ENCODE measurements at places on chromosomes 11 and 22.

- no peak for DNase-seq
Measured at GRCh38 chr11:28690746-28691145, 582.6 kb downstream of the METTL15 start.

DNA sequence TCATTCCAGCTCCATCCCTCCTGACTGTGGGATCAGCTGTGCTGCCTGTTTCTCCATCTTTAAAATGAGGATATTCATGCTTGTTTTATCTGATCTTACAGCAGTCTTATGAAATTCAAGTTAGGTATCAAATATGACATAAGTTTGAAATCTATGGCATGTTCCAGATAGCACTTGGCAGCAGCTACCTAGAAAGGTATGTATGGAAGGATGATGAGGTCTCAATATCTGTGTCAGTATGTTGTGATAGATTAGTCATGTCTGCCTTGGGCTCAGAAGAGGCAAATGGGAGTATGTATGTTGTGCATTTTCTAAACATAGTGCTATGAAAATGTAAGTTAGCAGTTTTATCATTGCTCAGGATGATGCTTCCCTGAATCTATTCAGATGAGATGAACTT lies 122.1 kb downstream of the NAV2 start:
- DNase-seq = no peak

DNA sequence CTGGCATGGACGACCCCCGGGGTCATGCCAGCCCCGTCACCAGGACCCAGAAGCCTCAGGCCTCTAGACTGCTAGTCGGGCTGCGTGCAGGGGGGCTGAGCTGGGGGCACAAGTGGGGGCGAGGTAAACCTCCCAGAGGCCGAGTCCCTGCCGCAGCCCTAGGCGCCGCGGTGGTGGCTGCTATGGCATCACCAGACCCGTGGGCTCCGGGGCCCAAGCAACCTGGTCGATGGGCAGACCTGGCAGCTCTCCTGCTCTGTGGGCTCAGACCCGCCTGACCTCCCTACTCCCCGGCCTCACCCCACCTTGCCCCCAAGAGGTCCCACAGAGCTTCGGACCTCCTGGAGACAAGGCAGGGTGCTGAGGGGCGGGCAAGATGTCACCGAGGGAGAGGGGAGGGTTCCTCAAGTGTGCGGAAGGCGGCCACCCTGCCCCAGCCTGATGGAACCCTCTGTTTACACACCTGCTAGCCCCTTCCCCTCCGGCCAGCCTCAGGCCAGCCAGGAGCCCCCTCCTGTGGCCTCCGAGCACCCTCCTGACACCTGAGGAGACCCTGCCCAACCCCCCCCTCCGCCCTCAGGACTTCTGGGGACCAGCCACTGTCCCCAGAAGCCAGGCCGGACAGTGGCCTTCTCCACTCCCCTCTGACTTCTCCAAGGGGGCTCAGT lies 9.4 kb downstream of the IGF2 start:
- no peak for DNase-seq

- no peak for DNase-seq
Measured at GRCh38 chr11:125381499-125382044, 114.5 kb downstream of the FEZ1 start.

- no peak for DNase-seq
Measured at GRCh38 chr11:97110376-97110775, 720.6 kb downstream of the JRKL start.

GRCh38 chr22:43183496-43184277 lies 3.2 kb downstream of the TTLL12 start:
- DNase-seq = no peak

DNA sequence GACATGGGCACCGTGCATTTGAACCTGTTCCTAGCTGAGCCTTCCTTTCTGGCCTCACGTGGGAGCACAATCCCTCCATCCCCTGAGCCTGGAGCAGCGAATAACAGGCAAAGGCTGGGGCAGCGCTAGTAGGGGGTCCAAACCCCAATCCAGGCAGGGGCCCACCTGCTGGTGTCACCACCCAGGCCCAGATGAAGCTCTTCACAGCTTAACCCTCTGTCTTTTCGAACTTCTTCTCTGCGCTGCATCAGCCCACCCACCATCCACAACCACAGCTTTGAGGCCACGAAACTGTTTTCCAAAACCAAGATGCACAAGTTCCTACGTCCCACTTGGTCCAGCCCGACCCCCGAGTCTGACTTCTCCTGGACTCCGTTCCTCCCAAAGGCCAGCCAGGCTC lies 11.5 kb downstream of the KCNC1 start:
- no peak for DNase-seq

- no peak for DNase-seq
Measured at GRCh38 chr11:95338430-95338991, 107.5 kb upstream of the SESN3 start.

- no peak for DNase-seq
Measured at GRCh38 chr22:46149512-46150033, 753 bp upstream of the PPARA start.

DNA sequence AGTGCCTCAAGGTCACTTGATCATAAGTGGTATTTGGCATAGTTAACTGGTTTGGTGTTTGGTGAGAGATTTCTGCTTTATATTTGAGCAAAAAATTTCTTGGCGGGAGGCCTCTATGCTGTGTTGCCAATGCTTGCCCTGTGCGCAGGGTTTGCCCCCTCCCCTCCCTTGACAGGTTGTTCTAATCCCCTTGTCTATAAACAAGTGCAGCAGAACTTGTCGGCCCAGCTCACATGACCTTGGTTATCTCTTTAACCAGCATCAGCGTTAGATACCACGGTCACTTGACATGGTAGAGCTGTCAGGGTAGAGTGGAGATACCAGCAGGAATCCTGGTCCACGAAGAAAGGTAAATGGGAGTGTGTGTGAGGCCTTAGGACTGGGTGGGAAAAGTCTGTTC lies 35.6 kb downstream of the MARK2 start:
- DNase-seq = no peak

GRCh38 chr11:101456812-101457211 lies 127.0 kb downstream of the TRPC6 start:
- DNase-seq = no peak

- peak; percentile 88 for DNase-seq
Measured at GRCh38 chr11:117817368-117818040, 7.0 kb downstream of the FXYD2 start.

Measured in stimulated activated CD4-positive, alpha-beta T cell treated with anti-CD3 and anti-CD28 coated beads, TNF-alpha, amount 100 ng/mL, for 48 hours (primary cell).